Progenitor cell of endocrine pancreas (in vitro differentiated cells): ENCODE measurements at places on chromosomes 16 and 17. TPM values are rescaled to one million over a fixed set of nuclear protein-coding genes. Genes with fewer than 3 reads are reported as not detected.

Gene HOXB8
- 1.1 and 3.7 TPM in 2 replicates for total RNA-seq

Gene COX6A2
- total RNA-seq, result not detected in 2 replicates

Gene ANKRD13B
- 22.8 and 27.5 TPM in 2 replicates for total RNA-seq

Gene AATK
- total RNA-seq, result 12.2 and 12.9 TPM in 2 replicates

Gene EFCAB5
- 0.44 TPM in 1 of 2 replicates, not detected in the other for total RNA-seq

Gene PRAC1
- total RNA-seq, result not detected in 2 replicates

Gene PPP1R27
- not detected in 2 replicates for total RNA-seq

Gene COL1A1
- total RNA-seq, result 26.7 and 38.4 TPM in 2 replicates

Gene GLTPD2
- 4.0 and 4.1 TPM in 2 replicates for total RNA-seq

Gene MC1R
- total RNA-seq, result 3.8 and 4.6 TPM in 2 replicates

- no peak for DNase-seq
Observed at GRCh38 chr16:84737192-84738011, 37.6 kb downstream of the USP10 start.

DNA sequence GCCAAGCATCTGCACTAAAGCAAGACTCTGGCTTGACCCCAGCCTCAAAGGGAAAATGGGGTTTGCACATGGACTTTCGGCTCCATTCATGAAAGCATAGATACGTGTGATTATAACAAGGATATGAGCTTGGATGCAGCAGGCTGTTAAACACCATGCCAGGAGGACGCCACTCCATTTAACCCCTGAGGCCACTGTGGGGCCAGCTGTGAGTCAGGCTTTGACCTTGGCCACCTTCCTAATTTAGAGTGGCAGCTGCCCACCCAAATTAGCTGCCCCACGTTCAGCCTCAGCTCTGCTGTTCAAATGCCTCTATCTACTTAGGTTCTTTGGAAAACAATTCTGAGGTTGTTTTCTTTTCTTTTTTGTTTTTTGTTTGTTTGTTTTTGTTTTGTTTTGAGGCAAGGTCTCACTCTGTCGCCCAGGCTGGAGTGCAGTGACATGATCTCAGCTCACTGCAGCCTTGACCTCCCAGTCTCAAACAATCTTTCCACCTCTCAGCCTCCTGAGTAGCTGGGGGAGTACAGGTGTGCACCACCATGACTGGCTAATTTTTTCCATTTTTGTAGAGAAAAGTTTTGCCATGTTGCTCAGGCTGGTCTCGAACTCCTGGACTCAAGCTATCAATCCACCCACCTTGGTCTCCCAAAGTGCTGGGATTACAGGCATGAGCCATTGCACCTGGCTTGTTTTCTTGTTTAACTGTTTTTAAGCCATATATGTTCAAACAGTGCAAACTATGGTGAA lies 23.2 kb upstream of the KIFC3 start:
- DNase-seq, result no peak

DNA sequence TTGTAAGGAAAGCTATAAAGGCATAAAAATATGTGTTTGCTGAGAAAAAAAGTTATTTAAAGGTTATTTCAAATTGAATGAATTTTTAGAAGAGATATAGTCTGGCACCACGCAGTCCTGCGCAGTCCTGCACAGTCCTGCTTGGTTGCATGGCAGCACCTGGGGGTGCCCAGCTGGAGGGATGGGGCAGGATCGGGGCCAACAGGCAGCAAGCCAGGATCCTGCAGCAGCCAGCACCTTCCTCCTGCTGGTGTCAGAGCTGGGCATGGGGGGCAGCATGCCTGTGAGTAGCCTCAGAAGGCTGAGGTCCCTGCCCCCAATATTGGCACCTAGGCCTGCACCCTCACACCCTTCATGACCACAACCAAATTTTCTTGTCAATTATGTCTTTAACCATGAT lies 46.0 kb downstream of the GLG1 start:
- DNase-seq, result no peak

GRCh38 chr16:78094166-78094565 lies 5.3 kb upstream of the WWOX start:
- no peak for DNase-seq

DNA sequence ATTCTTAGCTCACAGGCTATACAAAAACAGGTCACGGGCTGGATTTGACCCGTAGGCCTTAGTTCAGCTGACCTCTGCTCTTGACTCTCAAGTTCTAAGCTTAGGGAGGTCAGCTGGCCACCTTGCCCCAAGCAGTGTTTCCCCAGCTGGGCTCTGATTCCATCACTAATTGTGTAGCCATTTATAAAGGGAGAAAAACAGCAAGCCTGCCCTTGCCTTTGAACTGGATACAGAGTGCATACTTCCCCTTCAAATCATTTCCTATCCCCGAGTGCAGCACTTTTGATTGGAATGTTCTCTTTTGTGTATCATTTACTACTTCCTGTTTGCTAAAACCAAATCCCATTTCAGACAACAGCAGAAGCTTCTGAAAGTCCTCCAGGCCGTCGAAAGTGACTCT lies 153.6 kb downstream of the KATNIP start:
- no peak for DNase-seq

DNA sequence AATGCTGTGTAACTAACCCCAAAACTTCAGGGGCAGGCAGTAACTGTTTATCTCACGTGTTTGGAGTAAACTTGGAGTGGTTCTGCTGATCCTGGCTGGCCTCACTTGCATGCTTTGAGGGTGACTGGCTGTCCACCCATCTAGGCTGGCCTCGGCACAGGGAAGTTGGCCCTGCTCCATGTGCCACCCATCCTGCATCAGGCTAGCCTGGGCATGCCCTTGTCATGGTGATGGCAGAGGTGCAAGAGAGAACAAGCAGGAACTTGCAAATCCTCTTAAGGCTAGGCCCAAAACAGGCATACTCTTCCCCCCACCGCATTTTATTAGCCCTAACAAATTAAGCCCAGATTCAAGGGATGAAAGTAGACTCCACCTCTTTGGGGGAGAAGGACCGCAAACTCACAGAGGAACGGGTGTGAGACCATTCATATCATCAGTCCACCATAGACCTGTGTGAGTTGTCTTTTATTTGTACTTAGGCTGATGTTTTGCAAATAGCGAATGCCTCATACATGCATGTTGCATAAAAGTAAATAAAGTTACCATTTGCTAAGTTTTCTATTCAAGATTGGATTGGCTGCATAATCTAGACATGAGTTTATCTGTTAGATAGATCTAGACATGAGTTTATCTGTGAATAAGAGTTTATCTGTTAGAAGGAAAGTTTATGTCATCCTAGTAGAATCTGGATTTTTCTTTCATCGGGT lies 221.0 kb downstream of the CCDC182 start:
- no peak for DNase-seq

DNA sequence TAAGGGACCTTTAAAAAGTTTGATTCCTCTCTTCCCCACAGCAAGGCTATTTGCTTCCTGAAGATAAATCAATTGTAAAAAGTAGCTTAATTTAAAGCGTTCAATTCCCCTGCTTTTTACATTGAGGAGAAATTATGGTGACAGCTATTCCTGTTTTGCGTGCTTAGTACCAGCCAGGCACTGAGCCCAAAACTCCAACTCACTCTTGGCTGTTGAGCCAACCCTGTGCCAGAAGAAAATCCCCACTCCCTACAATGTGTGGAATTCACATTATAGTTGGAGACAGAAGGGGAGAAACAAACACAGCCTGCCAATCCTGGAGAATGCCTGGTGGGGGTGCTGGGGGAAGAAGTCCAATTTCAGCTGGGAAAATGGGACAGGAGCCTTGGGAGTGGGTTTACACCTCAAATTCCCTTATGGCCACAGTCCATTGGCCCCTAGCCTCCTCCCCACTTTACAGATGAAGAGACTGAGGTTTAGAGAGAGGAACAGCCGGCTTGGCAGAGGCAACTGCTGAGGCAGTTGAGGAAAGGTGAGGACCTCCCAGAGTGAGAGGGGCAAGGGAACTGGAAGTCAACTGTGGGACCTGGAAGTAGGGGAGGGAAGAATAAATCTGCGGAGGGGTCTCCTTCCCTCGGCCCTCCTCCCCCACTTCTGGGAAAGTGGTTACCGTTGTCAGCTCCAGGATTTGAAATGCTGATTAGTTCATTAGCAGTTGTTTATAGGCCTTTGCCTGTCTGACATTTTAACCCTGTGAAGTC lies 26.1 kb downstream of the CDH1 start:
- no peak for DNase-seq

DNA sequence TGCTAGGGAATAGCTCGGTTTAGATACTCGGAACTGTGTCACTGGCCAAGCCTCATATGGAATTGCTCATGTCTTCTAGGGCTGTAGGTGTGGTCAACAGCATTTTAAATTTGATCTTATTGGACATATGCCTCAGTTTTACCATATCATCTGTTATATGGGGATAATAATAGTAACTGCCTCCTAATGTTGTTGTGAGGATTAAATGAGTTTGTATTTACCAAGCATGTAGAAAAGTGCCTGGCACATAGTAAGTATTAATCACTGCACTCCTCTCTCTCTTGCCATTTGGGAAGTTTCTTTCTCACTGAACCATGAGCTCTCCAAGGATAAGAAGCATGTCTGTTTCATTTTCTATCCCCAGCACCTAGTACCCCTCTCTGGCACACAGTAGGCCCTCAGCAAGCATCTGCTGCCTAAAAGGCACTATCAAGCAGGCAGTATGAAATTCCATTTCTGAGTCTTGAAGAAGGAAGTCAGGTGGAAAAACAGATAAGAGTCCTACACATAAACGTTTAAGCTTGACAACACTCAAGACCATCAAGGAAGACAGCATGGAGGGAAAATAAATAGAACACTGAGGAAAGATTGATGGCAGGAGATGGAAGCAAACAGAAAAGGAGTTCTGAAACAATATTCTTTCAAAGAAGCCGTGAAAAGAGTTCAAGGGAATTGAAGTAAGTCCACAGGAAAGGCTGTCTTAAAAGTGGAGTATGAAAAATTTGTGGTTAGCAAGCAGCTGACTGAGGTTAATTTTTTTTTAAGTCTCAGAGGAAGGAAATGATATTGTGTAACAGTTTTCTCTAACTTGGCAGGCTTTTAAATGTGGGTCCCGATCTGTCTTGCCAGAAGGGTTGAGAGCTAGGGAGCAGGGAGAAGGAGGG lies 2.2 kb upstream of the ATP6V0A1 start:
- no peak for DNase-seq

GRCh38 chr17:74859459-74860228 lies at the start of gene GRIN2C:
GRIN2C (minus strand) TSS chr17:74859885; CDS start chr17:74855092, 4,793 bp downstream.
- no peak for DNase-seq

DNA sequence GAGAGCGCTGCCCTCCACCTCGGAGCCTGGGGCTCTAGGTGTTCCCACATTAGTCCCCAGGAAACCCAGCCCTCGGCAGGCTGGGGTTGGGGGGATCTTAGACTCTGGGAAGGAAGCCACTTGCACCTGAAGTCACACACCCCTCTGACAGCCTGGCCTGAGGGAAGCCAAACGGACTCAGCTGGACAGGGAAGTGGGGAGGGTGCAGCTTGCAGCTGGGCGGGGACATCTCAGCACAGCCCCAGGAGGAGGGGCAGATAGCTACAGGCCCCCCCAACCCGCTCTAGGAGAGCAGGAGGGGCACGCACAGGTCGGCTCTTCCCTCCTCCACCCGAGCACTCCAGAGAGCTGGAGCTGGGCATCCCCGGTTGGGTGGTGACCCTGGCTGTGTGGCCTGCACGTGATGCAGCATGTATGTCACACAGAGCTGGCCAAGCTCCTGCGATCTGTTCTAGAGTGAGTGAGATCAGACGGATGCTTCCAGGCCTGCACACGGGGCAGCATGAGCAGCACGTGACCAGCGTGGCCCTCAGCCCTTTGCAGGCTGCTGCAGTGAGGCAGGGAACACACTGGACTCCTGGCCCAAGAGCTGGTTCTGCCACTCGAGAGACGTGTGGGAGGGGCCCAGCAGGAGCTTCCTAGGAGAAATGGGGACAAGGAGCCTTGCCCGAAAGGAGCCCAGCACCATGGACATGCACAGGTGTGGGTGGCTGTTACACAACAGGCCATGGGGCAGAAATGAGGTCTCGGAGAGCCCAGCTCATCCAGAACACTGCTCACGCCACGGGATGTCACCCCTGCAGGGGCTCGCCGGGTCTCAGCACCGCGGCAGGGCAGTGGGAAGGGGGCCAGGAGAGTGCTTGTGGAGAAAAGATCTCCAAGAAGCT lies 15.4 kb downstream of the KIFC3 start:
- DNase-seq, result no peak

DNA sequence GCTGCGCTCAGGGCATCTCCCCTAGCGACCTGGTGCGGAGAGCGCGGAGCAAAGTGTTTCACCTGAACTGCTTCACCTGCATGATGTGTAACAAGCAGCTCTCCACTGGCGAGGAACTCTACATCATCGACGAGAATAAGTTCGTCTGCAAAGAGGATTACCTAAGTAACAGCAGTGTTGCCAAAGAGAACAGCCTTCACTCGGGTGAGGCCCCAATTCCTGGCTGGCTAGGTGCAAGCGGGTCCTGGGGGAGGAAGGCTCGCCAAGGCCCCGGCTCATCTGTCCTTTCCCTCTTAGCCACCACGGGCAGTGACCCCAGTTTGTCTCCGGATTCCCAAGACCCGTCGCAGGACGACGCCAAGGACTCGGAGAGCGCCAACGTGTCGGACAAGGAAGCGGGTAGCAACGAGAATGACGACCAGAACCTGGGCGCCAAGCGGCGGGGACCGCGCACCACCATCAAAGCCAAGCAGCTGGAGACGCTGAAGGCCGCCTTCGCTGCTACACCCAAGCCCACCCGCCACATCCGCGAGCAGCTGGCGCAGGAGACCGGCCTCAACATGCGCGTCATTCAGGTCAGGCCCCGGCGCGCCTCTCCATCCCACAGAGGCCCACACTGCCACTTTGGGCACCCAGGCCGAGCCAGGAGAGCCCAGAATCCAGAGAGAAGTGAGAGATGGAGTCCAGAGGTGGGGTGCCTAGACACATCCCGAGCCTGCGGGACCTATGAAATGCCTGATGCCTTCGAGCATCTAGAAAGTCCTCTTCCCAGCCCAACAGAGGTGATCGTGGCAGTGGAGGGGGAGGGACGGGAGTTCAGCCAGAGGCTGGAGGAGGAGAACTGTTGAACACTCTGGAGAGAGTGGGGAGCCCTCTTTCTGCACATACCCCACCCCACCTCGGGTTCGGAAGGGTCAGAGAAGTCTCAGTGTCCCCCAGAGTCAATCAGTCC lies 3.3 kb downstream of the LHX1 start:
- no peak for DNase-seq

DNA sequence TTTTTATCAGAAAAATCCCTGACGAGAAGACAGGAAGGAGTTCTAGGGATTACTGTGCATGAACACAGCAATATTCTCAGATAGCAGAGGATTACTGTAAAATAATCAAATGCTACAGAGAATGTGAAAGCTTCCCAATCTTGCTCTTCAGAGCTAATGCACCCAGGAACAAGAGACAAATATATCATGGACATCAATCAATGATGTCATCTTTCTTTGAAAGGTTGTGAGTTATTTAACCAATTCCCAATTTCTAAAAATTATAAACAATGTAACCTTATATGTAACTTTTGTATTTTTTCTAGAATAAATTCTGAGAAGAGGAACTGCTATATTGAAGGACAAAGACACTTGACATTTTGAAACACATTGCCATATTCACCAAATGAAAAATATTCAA lies 46.5 kb downstream of the BRD7 start:
- DNase-seq, result no peak

DNA sequence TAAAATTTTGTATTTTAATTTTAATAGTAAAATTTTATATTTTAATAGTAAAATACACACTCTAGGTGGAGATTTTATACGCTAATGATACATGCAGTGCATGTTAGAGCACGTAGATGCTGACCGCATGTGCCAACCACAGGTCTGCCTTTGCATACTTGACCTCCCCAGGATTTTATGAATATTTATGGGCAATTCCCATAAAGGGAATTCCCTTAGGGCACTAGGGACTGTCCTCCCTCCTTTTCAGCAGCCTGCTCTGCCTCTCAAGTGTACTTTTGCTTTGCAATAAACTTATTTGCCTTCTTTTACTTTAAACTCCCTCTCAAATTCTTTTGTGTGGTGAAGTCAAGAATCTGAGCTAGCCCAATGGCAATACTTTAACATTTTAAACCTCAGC lies 217.7 kb upstream of the CDH8 start:
- no peak for DNase-seq

GRCh38 chr17:68161644-68162428 lies 86.0 kb upstream of the AMZ2 start:
- no peak for DNase-seq
